ENCODE measurements at places on chromosomes 3 and 15. TPM values are rescaled to one million over a fixed set of nuclear protein-coding genes. Genes with fewer than 3 reads are reported as not detected.
A peak's percentile ranks its signal among the peaks of the same experiment; 100 is the strongest.

PLCL2 gene
- 53.5 TPM for total RNA-seq

SHC4 gene
- total RNA-seq, result not detected

PARP9 gene
- total RNA-seq, result 19.6 TPM

PPP1R14D gene
- total RNA-seq, result not detected

ASB14 gene
- not detected for total RNA-seq

PLA2G4E gene
- not detected for total RNA-seq

CSTA gene
- total RNA-seq, result 1.3 TPM

- DNase-seq, result no peak
- H3K4me3 ChIP-seq, result no peak overlapping the region
- H3K36me3 ChIP-seq, result no peaks in the 10 kb centered on the region
- H3K4me1 ChIP-seq, result no peaks in the 10 kb centered on the region
- peaks cover 13% of the 10 kb centered on the region for H3K27me3 ChIP-seq
Measured at GRCh38 chr3:23542079-23542478, 263.7 kb upstream of the UBE2E1 start.

GRCh38 chr3:40043444-40043755 lies 234.0 kb downstream of the MYRIP start:
- no peaks in the 10 kb centered on the region for H3K36me3 ChIP-seq
- DNase-seq, result no peak
- no peak overlapping the region for H3K27ac ChIP-seq
- H3K27me3 ChIP-seq, result peaks cover 6% of the 10 kb centered on the region
- H3K4me1 ChIP-seq, result no peaks in the 10 kb centered on the region

GRCh38 chr3:143255739-143256138 lies 136.2 kb downstream of the CHST2 start:
- no peaks in the 10 kb centered on the region for H3K27me3 ChIP-seq
- no peak overlapping the region for H3K4me3 ChIP-seq
- H3K27ac ChIP-seq, result no peak overlapping the region
- no peak for DNase-seq

DNA sequence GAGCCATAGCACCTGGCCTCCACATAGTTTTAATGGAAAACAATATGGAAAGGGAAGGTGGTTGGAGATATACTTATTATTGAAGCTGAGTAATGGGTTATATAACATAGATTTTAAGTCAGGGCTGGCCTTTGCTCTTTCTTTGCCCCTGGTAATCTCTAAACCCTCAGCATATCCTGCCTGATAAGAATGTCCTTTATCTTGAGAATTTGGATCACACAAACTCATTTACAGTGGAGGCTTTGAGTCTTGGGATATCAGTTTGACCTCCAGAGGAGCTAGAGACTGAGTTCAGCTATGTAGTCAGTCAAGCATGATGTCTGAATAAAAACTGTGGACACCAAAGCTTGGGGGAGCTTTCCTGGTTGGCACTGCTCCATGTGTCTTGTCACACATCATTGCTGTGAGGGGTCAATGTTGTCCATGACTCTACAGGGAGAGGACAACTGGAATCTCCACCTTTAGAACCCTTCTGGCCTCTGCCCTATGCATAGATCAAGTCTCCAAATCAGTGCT lies 9.0 kb upstream of the C3orf33 start:
- DNase-seq, result no peak
- peaks cover 8% of the 10 kb centered on the region for H3K36me3 ChIP-seq
- H3K27ac ChIP-seq, result no peak overlapping the region

- peak; percentile 49 for DNase-seq
- no peaks in the 10 kb centered on the region for H3K27me3 ChIP-seq
- peaks cover 11% of the 10 kb centered on the region for H3K4me1 ChIP-seq
- H3K27ac ChIP-seq, result peak overlapping the region; percentile 77
- no peak overlapping the region for H3K4me3 ChIP-seq
Measured at GRCh38 chr3:37974121-37975083, 16.2 kb upstream of the VILL start.

DNA sequence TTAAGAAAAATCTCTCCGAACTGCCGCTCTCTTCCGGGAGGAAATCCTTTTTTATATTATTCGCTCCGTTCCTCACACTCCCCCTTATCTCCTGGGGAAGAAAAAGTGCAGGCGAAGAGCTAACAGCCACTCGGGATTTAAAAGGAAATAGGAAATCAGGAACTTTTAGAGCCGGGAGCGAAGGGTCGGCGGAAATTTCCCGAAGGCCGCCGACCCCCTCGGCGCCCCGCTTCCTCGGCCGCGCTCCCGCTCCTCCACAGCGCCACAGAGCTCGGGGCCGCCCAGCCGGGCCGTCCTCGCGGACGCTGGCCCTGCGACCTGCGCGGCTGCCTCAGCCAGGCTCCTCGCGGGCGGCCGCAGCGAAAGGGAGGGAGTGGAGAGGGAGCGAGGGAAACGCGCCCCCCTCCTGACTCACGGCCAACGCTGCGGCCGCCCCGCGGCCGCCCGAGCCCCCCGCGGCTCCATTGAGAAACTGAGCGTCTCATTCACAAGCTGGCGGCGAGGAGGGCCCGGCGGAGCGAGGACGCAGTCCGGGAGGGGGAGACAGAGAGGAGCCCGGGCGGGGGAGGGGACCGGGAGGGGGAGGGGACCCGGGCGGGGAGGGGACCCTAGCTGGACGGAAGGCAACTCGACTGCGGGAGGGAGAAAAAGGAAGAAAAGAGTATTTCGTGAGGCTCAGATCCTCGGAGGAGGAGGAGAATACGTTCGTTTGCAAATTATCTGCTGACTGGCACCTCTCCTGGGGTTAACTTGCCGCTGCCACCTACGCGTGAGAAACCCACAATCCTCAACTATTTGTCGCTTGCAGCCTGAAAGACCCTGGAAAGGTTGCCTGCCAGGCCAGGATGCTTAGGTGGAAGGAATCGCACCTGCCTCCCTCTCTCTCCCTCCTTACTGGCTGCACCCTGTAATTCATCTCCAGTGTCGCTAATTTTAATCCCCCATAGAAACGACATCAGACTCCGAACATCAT lies at the start of gene PTPN9:
Gene PTPN9, minus strand, starts transcription at position 368 of the 973 bp plus-strand sequence. CDS start 539 bp downstream, outside the sequence.
- no peaks in the 10 kb centered on the region for H3K27me3 ChIP-seq
- peak within 1 kb of the TSS; percentile 93 for H3K4me3 ChIP-seq
- peak; percentile 61 for DNase-seq
- peak within 1 kb of the TSS; percentile 93 for H3K27ac ChIP-seq
- H3K4me1 ChIP-seq, result peaks cover 21% of the 10 kb centered on the region

GRCh38 chr3:64131725-64132469 lies 93.4 kb downstream of the PRICKLE2 start:
- no peak for DNase-seq
- H3K4me1 ChIP-seq, result no peaks in the 10 kb centered on the region
- no peaks in the 10 kb centered on the region for H3K36me3 ChIP-seq

- H3K27me3 ChIP-seq, result no peaks in the 10 kb centered on the region
- H3K27ac ChIP-seq, result no peak overlapping the region
- no peaks in the 10 kb centered on the region for H3K4me1 ChIP-seq
- H3K4me3 ChIP-seq, result no peak overlapping the region
- no peaks in the 10 kb centered on the region for H3K36me3 ChIP-seq
- no peak for DNase-seq
Measured at GRCh38 chr3:182325213-182325950, 467.9 kb upstream of the ATP11B start.

- H3K4me3 ChIP-seq, result peak overlapping the region; percentile 82
- DNase-seq, result no peak
- H3K4me1 ChIP-seq, result peaks cover 29% of the 10 kb centered on the region
- peak overlapping the region; percentile 99 for H3K27ac ChIP-seq
- no peaks in the 10 kb centered on the region for H3K27me3 ChIP-seq
- peaks cover 2% of the 10 kb centered on the region for H3K36me3 ChIP-seq
Measured at GRCh38 chr3:114307832-114308231, 14.0 kb downstream of the TIGIT start.

DNA sequence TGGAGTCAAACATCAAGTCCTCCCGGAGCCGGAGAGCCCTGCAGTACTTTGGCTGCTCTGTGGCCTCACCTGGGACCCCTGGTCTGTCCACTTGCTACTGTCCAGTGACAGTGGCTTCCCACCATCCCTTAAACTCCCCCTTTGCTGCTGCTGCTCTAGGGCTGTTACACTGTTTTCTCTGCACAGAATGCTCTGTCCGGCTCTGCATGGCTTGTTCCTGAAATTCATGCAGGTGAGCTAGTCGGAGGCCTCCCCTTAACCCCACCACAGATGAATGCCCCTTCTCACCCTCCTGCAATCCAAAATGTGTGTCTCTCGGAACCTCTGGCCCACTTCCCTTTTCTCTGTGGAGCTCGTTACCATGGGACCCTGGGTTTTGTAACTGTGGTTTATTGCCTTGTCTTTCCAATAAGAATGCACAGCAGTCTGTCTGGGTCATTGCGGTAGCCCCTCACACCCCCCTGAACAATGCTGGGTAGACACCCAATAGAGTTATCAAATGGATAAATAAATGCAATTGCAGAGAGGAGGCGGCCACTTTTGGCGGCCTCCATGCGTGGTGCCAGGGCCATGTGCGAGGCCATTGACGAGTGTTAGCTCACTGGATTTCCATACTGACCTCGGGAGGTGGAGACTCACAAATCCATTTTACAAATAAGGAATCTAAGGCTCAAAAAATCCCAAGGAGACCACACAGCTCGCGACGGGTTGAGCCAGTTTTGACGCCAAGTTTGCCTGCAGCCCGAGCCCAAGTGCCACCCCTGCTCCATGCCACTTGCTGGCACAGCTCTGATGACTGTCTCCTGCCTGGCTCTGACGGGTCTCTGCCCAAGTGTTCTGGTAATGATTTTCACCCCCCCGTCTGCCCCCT lies 48.5 kb downstream of the RGMA start:
- H3K4me3 ChIP-seq, result no peak overlapping the region
- H3K36me3 ChIP-seq, result no peaks in the 10 kb centered on the region
- peaks cover 7% of the 10 kb centered on the region for H3K4me1 ChIP-seq

DNA sequence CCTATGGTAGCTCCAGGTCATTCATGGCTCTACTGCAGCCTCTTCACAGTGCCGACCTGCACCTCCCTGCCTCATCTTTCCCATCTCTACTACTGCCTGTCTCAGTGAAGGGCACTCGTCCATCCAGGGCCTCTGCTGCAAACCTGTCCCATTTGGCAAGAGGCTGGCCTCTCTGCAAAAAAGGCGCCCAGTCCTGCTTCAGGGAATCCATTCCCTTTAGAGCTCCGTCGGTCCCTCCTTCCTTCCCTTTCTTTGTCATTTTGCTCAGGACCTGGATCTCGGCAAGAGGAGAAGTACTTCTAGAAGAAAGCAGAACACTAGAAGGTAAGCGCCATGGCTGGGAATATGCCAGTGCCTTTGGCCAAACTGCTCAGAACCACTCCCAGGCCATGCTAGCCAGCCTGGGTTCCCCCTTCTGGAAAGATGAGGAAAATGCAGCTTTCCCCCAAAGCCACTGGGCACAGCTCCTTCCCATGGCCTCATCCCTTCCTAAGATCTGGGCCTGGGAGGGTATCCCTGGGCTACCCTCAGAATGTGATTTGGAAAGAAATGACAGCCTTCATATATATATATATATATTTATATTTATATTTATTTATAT lies 6.4 kb upstream of the ISL2 start:
- no peak for DNase-seq
- peaks cover 12% of the 10 kb centered on the region for H3K36me3 ChIP-seq
- H3K27ac ChIP-seq, result no peak overlapping the region
- peaks cover 86% of the 10 kb centered on the region for H3K27me3 ChIP-seq
- H3K4me3 ChIP-seq, result no peak overlapping the region

Measured in T-helper 17 cell (primary cell).